Epithelial cell of proximal tubule (primary cell): ENCODE measurements at places on chromosomes 2 and 18. TPM values are rescaled to one million over a fixed set of nuclear protein-coding genes. Genes with fewer than 3 reads are reported as not detected.

BUB1 gene
- 57.2 and 85.9 TPM in 2 replicates for total RNA-seq

- no peak for DNase-seq
These were observed 69.1 kb downstream of the LRRFIP1 start for GRCh38 chr2:237696461-237696860.

OSGEPL1 gene
- 7.8 and 11.4 TPM in 2 replicates for total RNA-seq

SERPINB10 gene
- 0.98 TPM in 1 of 2 replicates, not detected in the other for total RNA-seq

DNA sequence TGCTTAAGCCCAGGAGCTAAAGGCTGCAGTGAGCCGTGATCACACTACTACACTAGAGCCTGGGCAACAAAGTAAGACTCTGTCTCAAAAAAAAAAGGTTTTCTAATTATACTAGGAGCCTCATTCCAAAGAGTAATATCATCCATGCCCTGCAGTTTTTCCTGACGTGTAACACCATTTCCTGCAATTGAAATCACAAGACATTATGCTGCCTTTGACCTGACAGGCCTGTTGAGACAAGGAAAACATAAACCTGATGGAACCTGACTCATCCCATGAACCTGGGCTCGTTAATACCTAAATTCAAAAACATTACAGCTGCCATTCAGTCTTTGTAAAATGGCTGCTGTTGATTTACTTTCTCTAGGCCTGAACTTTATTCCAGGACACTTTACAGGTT lies 58.7 kb upstream of the PEX13 start:
- DNase-seq = peak; percentile 71

RETREG2 gene
- 34.4 and 40.1 TPM in 2 replicates for total RNA-seq

DNA sequence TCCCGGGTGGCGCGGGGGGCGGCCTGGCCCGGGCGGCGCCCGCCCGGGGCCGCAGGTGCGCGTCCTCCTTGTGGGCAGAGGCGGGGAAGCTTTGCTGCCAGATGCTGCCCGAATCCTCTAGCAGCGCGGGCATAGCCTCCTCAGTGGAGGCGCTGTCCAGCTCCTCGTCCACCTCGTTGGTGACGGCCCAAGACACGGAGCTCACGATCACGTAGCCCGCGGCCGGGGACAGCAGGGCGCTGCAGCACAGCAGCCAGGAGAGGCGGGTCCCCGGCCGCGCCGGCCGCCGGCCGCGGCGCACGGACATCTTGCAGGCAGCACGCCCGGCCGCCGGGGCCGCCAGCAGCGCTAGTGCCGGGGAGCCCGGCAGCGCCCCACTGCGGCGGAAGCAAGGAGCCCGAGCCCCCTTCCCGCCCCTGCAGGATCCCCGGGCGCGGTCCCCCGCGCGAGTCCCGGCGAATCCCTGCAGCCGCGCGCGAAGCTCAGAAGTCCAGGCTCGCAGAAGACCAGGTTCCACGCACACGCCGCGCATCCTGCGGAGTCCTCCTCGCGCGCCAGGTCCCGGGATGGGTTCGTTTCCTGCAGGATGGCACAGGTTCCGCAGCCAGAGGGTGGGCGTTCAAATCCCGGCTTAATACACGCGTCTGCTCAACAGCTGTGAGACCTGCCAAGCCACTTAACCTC lies at the start of gene CREG2:
TSS of gene CREG2 (minus strand) at position 353 of the 684 bp plus-strand sequence. CDS start at position 307, 46 bp downstream.
- no peak for DNase-seq

DNA sequence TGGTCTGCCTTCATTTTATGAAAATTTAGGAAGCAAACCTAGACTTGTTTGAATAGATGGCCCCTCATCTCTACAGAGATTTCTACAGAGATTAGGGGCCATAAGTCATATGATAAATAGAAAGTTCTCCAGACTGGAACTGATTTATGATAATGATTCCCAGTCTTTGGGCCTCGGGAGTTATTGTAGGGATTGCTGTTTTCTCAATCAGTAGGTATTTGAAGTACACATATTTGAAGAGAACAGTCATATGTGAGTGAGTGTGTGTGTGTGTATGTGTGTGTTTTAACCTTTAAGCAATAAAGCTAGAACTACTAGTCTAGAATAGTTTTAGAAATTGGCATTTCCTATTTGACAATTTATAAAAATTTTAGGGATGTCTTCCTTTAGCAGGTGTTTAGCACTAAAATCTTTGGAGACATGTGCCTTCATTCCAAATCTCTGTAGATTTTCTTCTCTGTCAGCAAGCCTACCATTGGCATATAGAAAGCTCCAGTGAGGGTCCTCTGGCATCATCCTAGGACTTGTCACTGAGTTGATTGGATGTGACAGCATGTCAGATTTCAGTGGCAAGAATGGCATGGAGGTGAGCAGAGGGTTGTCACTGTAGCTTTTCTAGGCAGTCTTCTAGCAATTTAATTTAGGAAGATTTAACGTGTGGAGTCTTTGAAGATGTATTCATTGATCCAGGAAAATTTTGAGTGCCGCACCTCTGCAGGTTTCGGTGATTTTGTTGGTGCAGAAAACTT lies 71.2 kb downstream of the MYO1B start:
- DNase-seq = peak; percentile 33

PFN4 gene
- total RNA-seq = not detected in 2 replicates

ITPRIPL1 gene
- 7.7 and 10.3 TPM in 2 replicates for total RNA-seq

DSG1 gene
- not detected in 2 replicates for total RNA-seq

SLC23A3 gene
- 0.06 TPM in 1 of 2 replicates, not detected in the other for total RNA-seq

DNA sequence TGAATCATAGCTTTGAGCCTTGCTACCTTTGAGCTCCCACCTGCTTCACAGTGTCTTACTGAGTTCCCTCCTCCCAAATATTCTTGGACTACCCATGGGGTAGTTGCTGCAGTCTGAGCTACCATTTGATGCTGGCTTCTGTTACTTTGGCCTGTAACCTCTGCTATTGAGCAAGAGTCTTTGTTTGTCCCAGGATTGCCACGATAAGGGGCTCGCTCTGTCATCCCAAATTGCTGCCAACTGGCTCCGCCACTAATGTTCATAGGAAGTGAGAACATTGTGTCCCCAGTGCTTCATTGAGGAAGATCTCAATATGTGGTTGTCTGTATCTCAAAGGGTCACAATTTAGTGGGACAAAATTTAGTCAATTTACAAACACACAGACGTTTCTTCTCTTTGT lies 103.8 kb downstream of the TRIM43 start:
- DNase-seq = no peak

- DNase-seq = no peak
These were observed 95.9 kb downstream of the COL3A1 start for GRCh38 chr2:189069855-189070619.

DNA sequence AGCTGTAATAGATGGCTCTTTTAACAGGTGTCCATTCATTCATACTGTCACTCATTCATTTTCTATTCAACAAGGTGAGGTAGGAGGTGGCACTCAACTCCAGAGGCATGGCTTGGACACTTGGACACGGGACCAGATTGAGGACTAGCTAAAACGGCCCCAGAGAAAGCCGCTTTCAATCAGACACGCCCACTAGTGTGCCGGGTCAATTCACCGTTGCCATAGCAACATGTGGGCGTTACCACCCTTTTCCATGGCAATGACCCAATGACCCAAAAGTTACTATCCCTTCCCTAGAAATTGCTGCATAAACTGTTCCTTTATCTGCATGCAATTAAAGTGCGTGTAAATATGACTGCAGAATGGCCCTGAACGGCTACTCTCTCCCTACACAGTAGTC lies 49.2 kb upstream of the LGALSL start:
- DNase-seq = no peak

MGAT4A gene
- 1.5 and 4.4 TPM in 2 replicates for total RNA-seq

NYAP2 gene
- total RNA-seq = not detected in 2 replicates

DNA sequence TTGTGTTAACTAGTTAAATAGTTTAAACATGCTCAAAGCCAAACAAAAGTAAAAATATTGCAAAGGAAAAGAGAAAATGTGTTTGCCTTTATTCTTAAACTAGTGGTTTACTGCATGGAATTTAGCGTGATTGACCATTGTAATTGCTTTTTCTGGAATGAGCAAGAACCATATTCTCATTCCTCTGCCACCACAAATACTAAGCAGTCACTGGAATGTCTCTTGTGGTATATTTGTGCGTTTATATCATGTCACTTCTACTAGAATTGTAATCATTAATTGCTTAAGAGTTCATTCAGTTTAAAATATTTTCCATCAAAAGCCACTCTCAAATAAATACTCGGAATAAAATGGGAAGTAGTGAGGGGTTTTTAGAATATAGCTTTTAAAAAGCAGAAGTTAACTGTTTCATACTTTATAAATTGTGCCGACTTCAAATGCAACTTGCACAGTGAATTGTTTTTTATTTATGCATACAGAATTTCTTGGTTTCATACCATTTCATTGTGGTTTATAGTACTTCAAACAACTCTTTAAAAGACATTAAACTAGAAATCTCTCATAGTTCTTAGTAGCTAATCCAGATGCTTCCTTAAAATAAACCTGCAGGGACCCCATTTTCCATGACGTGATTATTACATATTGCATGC lies 288.1 kb downstream of the EPHA4 start:
- DNase-seq = no peak

DNA sequence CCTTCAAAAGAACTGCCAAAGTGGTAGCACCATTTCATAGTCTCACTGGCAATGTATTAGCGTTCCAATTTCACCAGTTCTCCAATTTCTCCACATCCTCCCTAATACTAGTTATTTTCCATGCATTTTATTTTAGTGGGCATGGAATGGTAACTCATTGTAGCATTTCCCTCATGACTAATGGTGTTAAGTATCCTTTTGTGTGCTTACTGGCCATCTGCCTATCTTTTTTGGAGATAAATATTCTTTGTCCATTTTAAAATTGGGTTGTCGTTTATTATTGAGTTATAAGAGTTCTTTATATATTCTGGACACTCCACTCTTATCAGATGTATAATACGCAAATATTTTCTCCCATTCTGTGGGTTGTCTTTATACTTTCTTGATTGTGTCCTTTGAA lies 107.1 kb downstream of the THADA start:
- no peak for DNase-seq

MPHOSPH10 gene
- 20.5 and 23.4 TPM in 2 replicates for total RNA-seq

DNA sequence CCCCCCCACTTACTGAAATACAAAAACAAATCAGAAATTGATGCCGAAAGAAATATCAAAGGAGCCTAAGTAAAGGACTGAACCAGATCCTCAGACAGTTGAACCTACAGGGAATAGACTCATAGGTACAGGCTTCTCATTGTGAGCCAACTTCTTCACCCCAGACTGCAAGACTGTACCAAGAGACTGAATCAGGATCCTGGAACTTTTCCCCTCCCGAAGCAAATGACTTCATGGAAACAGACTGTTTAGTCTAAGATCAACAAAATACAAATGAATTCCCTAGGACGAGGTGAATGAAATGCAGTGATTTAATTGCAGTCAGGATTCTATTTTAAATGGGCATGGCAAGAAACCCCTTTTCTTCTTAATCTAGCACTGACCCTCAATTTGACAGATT lies 53.6 kb upstream of the RNF152 start:
- DNase-seq = no peak

- no peak for DNase-seq
These were observed 240.1 kb downstream of the ACKR3 start for GRCh38 chr2:236809716-236810115.

DNA sequence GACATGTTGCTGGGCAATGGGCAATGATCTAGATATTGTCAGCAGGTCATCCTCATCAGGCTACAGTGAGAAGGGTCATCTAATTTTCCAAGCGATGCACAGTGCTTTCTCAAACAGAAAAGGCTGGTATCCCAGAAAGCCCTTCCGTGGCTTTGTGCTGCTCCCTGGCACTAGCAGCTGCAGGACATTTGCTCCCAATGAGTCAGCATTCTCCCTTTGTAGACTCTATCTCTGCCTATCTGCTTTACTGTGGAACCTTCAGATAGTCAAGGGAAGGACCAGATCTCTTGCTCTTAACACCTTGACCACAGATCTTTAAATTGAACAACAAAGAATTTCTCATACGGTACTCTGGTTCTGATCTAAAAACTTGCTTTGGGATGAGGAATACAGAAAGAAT lies 101.4 kb downstream of the CDH2 start:
- DNase-seq = no peak

CYS1 gene
- 5.9 and 20.8 TPM in 2 replicates for total RNA-seq

- DNase-seq = no peak
These were observed 326.5 kb downstream of the BCL11A start for GRCh38 chr2:60226943-60227342.

SLC38A11 gene
- 0.17 TPM in 1 of 2 replicates, not detected in the other for total RNA-seq

- no peak for DNase-seq
These were observed 11.9 kb downstream of the ADNP2 start for GRCh38 chr18:80120932-80121331.

GALR1 gene
- total RNA-seq = not detected in 2 replicates

DNA sequence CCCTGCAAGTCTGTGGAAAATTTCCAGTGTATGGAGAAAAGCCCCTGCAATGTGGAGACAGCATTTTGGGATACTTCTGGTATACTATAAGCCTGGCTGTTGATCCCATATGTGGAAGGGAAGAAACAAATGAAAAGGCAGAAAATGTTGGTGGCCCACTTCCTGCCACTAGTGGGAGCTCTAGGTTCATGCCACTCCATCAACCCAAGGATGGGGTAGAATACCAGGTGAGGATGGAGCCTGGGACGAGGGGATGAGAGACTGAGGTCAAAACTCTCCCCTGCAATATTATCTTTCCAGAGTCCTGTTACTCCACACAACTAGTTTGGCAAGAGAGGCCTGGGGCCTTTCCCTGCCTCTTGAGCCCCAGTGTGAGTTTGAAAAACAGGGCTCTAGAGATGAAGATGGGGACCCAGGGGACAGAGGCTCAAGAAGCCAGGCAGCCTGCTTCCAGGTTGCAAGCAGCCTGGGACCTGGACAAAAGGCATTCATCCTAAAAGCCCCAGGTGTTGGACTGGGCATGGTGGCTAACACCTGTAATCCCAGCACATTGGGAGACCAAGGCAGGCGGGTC lies 31.9 kb downstream of the BMP10 start:
- no peak for DNase-seq

GRCh38 chr2:138444411-138444810 lies 57.2 kb upstream of the SPOPL start:
- no peak for DNase-seq
